ENCODE measurements at places on chromosomes 7 and 10. TPM values are rescaled to one million over a fixed set of nuclear protein-coding genes. Genes with fewer than 3 reads are reported as not detected.
A peak's percentile ranks its signal among the peaks of the same experiment; 100 is the strongest.

DNA sequence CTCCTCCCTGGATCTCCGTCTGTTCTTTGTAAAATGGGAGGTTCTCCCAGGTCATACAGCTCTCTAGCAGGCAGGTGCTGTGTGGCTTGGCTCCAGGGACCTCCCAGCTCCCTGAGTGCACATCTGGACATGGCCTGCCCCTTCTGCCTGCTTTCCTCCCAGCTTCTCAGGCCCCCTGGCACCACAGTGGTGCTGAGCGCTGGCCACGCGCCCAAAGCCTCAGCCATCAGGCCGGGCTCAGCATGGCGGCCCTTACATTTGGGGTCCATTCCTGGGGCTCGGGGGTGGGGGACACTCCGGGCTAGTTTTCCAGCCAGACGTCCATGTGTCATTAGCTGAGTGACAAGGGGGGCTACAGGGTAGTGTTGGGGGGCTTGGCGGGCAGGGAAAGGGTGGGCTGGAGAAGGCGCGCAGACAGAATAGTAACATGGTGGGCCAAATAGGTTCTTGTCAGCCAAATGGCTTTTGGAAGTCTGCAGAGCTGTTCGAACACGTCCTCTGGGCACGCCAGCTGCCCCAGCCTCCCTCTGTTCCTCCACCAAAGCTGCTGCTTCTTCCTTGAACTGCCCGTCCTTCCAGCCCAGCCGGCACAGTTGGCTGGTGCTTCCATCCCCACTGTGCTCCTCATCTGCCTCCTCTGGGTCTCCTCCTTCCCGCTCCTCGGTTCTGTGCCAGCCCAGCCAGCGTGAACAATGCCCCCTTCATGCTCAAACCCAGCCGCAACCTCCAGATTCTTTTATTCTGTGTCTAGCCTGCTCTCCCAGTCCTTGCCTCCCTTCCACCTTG, 65.9 kb downstream of the GOLGA7B start:
- DNase-seq: no peak

GRCh38 chr7:92485267-92485892, 7.6 kb upstream of the ERVW-1 start:
- no peak for DNase-seq

- no peak for DNase-seq
These were observed 53.3 kb downstream of the AKAP9 start for GRCh38 chr7:91993976-91994375.

- no peak for DNase-seq
These were observed 111.9 kb upstream of the RPA3 start for GRCh38 chr7:7830122-7830878.

DNA sequence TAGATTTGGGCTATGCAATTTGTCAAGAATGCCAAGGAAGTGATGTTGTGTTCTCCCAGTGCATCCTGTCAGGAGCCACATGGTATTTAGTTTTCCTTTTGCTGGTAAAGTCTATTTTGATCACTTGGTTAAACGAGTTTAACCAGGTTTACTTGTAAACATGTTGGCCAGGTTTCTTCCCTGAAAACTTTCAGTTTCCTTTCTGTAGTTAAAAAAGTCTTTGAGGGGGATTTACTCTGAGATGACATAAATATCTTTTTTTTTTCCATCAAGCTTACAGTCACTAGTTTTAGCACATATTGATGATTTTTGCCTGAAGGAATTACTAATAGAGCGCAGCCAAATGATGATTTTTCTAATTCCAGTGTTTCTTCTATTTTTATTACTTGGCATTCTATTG, 320.5 kb downstream of the PHF14 start:
- no peak for DNase-seq

DNA sequence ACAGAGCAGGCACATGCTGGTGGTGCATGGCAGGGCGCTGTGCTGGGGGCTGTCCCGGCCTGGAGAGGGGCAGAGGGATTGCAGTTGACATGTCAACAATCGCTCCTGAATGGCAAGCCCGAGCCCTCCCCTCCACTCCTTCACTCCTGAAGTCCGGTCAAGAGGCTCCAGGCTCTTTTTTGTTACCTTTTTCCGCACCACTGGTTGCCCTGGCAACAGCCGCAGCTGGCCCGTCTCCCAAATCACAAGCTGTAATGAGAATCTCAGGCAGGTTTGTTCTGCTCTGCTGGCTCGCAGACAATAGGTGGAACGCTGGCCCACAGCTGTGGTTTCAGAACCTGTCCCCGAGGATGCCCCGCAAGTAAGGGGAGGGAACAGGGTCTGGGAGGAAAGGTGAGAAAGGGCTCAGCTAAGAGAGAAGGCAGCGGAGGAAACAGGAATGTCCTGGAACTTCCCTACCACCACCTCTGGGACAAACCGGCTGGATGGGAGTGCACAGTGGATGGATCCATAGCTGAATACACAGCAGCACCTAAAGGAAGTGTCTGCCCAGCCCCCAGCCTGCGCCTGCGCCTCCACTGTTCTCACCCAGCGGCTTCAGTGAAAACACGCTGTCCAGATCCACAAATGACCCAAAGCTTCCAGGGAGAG, 58.9 kb downstream of the CALML3 start:
- DNase-seq: peak; percentile 93

GRCh38 chr10:131993275-131993674, 11.6 kb upstream of the BNIP3 start:
- no peak for DNase-seq

DNA sequence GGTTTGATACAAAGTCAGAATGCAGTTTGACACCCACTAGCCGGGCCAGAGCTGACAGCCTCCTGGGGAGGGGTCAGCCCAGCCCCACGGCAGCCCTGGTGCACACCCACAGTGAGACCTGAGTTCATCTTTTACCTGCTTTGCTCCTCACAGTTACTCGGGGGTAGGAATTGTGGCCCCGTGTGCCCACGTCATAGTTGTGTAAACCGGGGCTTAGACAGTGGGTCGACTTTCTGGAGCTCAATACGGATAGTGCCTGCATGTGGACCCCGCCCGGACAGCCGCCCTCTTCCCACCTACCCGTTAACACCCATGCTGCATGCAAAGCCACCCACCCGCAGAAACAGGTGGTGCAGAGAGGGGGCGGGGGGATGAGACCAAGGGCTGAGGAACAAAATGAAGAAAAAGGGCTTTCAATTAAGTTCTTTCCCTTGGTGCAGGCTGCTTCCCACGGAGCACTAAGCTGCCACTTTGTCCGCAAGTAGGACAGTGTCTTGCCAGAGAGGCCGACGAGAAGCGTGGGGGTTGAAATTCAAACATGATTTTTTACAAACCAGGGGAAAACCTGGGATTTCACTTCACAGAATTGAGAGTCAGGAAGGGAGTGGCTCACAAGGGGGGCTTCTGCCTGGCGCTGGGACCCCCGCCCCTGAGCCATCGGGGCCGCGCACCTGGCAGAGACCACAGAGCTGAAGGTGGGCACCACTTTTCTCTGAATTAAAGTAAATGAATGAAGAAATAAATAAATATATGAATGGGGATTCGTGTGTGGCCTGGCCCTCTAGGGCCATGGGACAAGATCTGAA, 24.6 kb upstream of the FOXL3 start:
- DNase-seq: no peak

GRCh38 chr10:92897916-92898315, 49.6 kb downstream of the EXOC6 start:
- DNase-seq: no peak

DNA sequence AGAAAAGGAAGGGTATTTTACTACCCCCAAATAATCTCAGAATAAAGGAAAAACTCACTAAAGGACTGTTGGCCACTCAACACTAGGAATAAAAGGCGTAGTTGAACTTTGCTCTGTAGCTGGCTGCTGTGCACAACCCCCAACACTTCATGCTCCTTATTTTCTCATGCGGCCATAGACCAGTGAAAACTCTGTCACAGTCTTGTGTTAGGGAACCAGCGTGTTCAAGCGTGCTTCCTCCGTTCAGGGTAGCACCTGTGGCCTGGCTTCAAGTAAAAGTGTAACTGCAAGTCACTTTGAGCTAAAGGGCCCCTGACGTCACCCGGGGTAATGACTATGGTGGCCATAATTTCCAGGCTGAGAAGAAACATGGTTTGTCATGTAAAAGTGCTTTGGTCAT, 27.0 kb downstream of the BLNK start:
- no peak for DNase-seq

DNA sequence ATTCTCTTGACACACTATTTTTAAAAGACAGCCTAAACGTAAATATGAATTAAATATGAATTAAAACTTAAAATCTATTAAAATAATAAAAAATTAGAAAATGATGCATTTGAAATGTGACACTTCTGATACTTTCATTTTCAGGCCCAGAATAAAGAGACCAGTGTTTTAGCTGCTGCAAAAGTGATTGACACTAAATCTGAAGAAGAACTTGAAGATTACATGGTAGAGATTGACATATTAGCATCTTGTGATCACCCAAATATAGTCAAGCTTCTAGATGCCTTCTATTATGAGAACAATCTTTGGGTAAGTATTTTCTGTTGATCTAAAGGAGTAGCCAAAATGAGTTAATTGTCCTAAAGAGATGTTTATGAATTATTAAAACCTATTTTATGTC, 23.6 kb downstream of the SLK start:
- DNase-seq: no peak

- DNase-seq: no peak
These were observed 659.6 kb downstream of the CCSER2 start for GRCh38 chr10:84988011-84988410.

The PCLO gene
- 2.0 TPM for total RNA-seq

Measured in Caki2 (cell line).